Activated T-cell treated with anti-CD3 and anti-CD28 coated beads, Interleukin-2, amount 50 U/mL, for 24 hours (primary cell): ENCODE measurements at places on chromosomes 7 and 10.

DNA sequence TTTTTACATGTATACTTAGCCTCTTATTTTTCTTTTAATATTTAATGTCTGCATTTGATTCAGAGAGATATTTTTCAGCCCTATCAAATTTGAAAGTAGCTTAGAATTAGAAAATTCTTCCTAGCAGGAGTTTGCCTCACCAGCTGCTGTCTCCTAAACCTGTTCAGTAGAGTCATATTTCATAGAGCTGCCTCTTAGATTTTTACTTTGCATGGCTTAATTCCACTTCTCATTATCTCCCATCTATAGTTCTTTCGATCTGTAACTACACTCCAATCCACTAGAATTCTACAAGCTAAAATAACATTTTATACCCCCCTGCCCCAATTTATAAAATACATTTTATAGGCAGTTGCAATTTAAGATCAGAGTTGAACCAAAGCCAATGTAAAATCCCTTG lies 227.0 kb downstream of the ANK3 start:
- no peak overlapping the region for H3K27ac ChIP-seq
- peaks cover 66% of the 10 kb centered on the region for H3K36me3 ChIP-seq
- DNase-seq = no peak
- H3K4me1 ChIP-seq = no peaks in the 10 kb centered on the region

DNA sequence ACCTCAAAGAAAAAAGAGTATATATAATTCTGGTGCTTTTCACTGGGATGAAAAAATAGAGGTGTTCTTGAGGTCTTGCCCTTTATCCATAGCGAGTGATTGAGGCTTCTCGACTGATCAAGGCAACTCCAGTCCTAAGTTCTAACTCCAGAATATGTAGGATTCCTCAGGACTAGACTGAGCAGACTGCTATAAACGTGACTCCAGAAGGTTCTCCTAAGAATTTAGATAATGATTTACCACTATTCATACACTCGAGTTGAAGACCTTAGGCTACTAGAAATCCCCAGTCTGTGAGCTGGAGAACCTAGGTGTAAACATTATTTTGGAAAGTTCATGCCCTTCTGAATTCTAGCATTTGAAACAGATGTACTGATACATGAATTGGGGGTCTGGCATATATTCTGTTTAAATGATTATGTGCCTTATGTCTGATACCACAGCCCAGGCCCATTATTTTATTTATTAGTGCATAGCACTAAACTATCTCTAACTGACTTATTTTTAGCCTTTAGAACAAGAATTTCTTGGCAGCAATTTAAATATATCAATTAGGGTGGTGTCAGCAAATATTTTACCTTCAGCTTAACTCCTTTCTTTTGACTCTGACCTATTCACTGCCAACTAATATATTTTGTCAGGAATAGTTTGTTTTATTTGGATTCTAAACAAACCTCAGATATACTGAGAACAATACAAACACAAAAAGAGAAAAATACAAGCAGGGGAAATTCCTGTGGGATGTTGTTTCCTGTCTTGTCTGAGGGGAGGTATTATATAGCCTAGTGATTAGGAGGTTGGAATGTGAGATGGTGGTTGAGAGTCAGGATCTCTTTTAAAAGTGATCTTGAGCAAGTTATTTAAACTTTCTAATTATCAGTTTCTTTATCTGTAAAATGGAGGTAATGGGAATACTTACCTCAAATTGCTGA lies 75.8 kb downstream of the PODXL start:
- H3K36me3 ChIP-seq = peaks cover 50% of the 10 kb centered on the region
- H3K4me1 ChIP-seq = no peaks in the 10 kb centered on the region
- H3K4me3 ChIP-seq = no peak overlapping the region
- DNase-seq = no peak
- H3K27me3 ChIP-seq = no peaks in the 10 kb centered on the region

DNA sequence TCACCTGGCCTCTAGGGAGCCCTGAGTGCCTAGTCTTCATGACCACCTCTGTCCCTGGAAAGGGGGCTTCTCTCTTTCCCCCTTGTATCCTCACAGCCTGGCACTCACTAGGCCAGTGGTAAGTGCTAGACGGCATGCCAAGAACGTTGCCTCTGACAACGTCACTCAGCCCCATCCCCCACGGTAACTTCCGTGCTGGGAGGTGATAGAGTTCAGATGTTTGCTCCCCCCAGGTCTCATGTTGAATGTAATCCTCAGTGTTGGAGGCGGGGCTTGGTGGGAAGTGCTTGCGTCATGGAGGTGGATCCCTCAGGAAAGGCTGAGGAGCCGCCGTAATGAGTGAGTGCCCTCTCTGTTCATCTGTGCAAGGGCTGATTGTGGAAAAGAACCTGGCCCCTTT lies 343.3 kb upstream of the MKI67 start:
- no peak overlapping the region for H3K4me3 ChIP-seq
- no peaks in the 10 kb centered on the region for H3K4me1 ChIP-seq
- no peaks in the 10 kb centered on the region for H3K36me3 ChIP-seq
- no peak for DNase-seq

DNA sequence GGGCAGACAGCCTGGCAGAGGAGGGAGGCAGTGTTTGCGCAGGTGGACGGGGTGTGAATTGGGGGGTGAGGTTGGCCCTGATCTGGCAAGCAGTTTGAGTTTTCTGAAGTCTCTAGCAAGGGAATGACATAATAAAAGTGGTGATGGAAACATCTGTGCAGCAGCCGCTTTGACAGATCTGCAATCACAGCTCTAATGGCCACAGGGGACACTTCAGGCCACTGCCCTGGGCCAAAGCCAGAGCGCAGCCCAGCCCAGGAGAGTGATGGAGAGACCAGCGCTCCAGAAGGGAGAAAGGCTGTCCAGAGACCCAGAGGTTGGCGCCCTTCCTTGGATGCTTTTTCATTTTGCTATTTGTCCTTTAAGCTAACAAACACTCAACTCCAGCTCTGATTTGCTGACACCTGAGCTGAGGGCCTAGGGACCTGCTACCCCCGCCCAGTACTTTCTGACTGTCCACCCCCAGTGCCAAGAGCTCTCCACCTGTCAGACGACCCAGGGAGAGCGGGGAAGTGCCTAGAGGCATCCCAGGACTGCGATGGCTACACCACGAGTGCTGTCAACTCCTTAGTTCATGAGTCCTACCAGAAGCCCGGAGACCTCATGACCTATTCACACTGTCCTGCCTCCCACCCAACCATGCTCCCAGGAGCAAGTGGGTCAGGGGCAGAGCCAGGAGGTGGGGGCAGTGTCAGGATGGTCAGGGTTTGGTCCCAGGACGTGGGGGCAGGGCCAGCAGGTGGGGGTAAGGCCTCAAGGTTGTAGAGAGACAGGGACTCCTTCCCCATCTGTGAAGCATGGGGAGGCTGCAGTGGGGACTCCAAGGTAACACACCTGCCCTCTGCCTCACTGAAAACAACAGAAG lies 112.6 kb downstream of the PRKAG2 start:
- peaks cover 6% of the 10 kb centered on the region for H3K36me3 ChIP-seq
- DNase-seq = no peak
- no peaks in the 10 kb centered on the region for H3K27me3 ChIP-seq
- H3K27ac ChIP-seq = no peak overlapping the region
- no peak overlapping the region for H3K4me3 ChIP-seq

DNA sequence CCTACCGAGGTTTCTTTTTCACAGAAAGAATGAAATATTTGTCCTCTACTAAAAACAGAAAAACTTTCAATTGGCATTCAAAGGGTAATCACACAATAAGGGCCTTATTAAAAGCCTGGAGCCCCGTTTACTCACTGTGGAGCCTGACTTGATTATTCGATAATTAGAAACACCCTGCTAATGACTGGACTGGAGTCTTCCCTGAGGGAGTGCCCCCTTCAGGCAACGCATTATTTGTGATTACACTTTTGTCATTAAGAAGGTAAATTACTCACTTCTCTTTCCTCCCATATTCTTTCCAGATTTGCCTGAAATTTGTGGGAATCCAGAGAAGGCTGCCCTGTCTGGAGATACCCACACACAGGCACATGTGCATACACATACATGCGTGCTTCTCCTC lies 444.2 kb upstream of the NPVF start:
- no peak for DNase-seq
- no peak overlapping the region for H3K4me3 ChIP-seq
- H3K36me3 ChIP-seq = no peaks in the 10 kb centered on the region

DNA sequence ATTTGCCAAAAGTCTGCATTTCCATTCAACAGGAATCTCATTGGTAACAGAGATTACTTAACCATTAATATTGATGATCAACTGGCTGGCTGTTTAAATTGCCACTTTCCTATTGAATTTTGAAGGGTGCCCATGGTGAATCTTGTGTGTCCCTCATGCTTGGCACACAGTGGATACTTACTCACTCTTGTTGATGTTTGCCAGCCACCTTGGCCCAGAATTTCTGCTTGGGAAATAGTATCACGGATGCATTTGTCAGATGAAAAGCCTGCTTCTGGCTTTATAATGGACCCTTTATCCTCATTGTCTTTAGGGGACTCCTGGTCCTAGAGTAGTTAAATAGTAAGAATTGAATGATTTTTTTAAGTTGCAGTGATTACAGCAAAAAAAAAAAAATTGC lies 52.0 kb downstream of the MMRN2 start:
- no peaks in the 10 kb centered on the region for H3K27me3 ChIP-seq
- no peak overlapping the region for H3K4me3 ChIP-seq
- peaks cover 24% of the 10 kb centered on the region for H3K36me3 ChIP-seq
- no peak for DNase-seq

DNA sequence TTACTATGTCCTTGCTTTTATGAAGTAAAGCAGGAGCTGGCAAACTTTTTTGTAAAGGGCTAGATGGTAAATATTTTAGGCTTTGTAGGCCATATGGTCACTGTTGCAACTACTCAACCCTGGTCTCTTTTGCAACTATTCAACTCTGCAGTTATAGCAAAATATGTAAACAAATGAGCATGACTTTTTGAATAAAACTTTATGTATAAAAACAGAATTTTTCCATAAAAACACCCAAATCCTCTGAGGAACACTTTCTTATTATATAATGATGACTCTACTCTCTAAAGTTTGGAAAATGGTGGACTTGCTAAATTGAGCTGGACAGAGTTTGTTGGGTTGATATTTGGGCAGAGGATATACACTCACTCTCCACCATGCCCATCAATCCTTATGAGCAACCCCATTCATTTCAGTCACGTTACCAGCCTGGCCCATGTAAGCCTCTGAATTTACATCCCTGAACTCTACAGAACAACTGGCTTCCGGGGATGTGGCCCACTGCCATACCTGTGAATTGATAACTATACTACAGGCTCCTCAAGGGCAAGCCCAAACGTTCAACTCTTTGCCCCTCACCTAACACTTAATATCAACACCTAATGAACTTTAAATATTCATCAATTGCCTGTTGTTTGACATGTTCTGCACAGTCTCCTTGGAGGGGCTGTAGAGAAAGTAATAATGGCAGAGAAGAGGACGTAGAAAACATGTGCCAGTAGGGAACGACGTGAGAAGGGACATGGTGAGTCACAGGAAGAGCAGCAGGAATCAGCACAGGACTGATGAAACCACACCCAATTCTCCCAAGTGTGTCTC lies 37.6 kb downstream of the SGMS1 start:
- no peak overlapping the region for H3K27ac ChIP-seq
- no peak for DNase-seq

- H3K4me1 ChIP-seq = no peaks in the 10 kb centered on the region
- H3K27ac ChIP-seq = no peak overlapping the region
- H3K36me3 ChIP-seq = no peaks in the 10 kb centered on the region
- H3K4me3 ChIP-seq = no peak overlapping the region
- no peak for DNase-seq
- peaks cover 33% of the 10 kb centered on the region for H3K27me3 ChIP-seq
Measured at GRCh38 chr10:104680467-104681401, 39.6 kb downstream of the SORCS3 start.

GRCh38 chr10:32971536-32972091 lies 13.6 kb upstream of the ITGB1 start:
- H3K27ac ChIP-seq = no peak overlapping the region
- no peaks in the 10 kb centered on the region for H3K36me3 ChIP-seq
- no peak overlapping the region for H3K4me3 ChIP-seq
- peaks cover 18% of the 10 kb centered on the region for H3K4me1 ChIP-seq
- no peak for DNase-seq

DNA sequence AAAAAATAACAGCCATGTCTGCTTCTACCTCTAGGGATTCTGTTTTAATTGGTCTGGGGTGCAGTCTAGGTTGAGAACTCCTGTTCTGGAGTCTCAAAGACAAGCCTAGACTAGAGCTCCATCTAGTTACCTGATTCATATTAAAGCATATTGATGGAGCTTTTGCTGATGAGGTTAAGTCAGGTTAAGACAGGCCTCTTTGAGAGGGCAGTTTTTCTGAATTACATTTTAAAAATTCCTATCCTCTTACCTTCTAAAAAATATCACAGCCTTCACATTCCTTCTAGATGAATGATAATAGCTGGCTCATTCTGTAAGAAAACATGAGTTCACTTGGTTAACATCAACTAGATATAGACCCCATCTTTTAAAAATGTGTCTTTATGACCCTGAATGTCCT lies 28.9 kb downstream of the MGAM start:
- no peak overlapping the region for H3K27ac ChIP-seq
- H3K36me3 ChIP-seq = no peaks in the 10 kb centered on the region
- no peak overlapping the region for H3K4me3 ChIP-seq
- no peaks in the 10 kb centered on the region for H3K4me1 ChIP-seq
- no peak for DNase-seq

GRCh38 chr7:25739143-25739542 lies 412.9 kb upstream of the NFE2L3 start:
- DNase-seq = no peak
- H3K4me1 ChIP-seq = no peaks in the 10 kb centered on the region
- H3K27ac ChIP-seq = no peak overlapping the region
- no peak overlapping the region for H3K4me3 ChIP-seq
- H3K27me3 ChIP-seq = peaks cover 47% of the 10 kb centered on the region
- no peaks in the 10 kb centered on the region for H3K36me3 ChIP-seq
